Neural progenitor cell (in vitro differentiated cells): ENCODE measurements at places on chromosomes 7 and 10.

- H3K27me3 ChIP-seq = no peaks in the 10 kb centered on the region
- peaks cover 16% of the 10 kb centered on the region for H3K36me3 ChIP-seq
- DNase-seq = no peak
- no peak overlapping the region for H3K27ac ChIP-seq
- H3K4me3 ChIP-seq = no peak overlapping the region
- H3K4me1 ChIP-seq = no peaks in the 10 kb centered on the region
These were observed 68.5 kb downstream of the BTAF1 start for GRCh38 chr10:91992031-91992430.

- H3K4me1 ChIP-seq = peaks cover 4% of the 10 kb centered on the region
- no peak overlapping the region for H3K27ac ChIP-seq
- H3K36me3 ChIP-seq = no peaks in the 10 kb centered on the region
- no peak for DNase-seq
These were observed 1.1 kb downstream of the MRPS24 start for GRCh38 chr7:43868181-43868580.

GRCh38 chr10:68987611-68988010, 992 bp upstream of the KIFBP start:
- DNase-seq = no peak
- H3K36me3 ChIP-seq = no peaks in the 10 kb centered on the region
- no peak overlapping the region for H3K4me3 ChIP-seq
- no peaks in the 10 kb centered on the region for H3K27me3 ChIP-seq

DNA sequence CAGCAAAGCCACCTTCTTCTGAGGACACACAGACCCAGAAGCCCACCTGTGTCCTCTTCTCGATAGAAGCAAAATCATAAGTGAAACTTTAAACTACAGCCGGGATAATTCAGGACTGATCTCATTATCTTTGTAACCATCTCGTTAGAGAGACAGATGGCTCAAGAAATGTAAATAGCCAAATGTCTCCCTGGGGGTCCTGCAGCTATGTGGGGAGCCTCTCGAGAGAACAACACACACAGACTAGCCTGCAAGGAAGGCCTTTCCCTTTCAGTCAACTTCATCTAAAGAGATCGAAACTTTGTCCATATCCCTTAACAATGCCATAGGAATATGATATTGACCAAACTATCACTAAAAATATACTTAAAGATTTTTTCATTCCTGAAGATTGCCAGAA, 93.5 kb downstream of the VWC2 start:
- DNase-seq = no peak
- H3K27me3 ChIP-seq = no peaks in the 10 kb centered on the region
- peaks cover 9% of the 10 kb centered on the region for H3K4me1 ChIP-seq
- no peak overlapping the region for H3K27ac ChIP-seq

DNA sequence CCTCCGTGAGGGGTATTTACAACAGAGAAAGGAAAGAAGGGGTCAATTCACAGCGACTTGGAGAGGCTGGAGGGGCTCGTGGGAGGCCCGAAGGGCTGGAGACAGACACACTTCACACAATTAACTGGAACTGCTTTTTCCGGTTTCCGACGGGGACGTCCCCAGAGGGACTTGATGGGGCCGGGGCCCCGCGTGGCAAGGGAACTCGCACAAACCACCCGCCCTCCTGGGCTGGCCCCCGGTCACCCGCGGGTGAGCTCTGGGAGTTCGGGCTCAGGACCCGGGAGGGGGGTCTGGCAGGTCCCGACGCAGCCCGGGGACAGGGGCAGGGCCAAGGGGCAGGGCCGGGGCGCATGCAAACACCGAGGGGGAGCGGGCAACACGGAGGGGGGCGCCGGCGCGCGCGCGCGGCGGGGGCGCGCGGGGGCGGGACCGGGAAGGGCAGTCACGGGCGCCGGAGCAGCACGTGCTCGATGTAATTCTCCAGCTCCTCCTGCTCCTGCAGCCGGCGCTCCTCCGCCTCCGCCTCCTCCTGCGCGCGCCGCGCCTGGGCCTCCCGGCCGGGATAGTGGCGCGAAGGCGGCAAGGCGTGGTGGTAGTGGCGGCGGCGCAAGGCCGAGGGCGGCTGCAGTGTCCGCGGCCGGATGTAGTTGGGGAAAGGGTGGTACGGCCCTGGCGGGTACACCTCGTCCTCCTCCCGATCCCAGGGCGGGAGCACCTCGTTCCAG, 2.7 kb downstream of the VGF start:
- H3K36me3 ChIP-seq = no peaks in the 10 kb centered on the region
- H3K27ac ChIP-seq = no peak overlapping the region
- H3K4me1 ChIP-seq = peaks cover 40% of the 10 kb centered on the region
- H3K4me3 ChIP-seq = peak overlapping the region; percentile 51
- DNase-seq = peak; percentile 84
- H3K27me3 ChIP-seq = peaks cover 70% of the 10 kb centered on the region

DNA sequence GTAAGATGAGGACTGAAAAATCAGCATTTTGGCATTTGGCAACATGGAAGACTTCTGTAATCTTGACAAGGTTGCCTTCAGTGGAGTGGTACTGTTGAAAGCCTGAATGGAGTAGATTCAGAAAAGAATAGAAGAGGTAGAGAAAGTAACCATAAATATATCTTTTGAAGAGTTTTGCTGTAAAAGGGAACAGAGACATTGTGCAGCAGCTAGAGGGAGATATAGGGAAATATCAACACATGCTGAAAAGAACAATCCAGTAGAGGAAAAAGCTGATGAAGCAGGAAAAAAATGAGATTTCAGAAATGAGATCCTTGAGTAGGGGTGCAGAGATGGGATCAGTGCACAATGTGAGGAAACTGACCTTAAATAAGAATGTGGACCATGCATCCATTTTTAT, 60.0 kb downstream of the RAPGEF5 start:
- H3K27ac ChIP-seq = no peak overlapping the region
- H3K4me1 ChIP-seq = peaks cover 12% of the 10 kb centered on the region
- no peaks in the 10 kb centered on the region for H3K27me3 ChIP-seq
- no peaks in the 10 kb centered on the region for H3K36me3 ChIP-seq

DNA sequence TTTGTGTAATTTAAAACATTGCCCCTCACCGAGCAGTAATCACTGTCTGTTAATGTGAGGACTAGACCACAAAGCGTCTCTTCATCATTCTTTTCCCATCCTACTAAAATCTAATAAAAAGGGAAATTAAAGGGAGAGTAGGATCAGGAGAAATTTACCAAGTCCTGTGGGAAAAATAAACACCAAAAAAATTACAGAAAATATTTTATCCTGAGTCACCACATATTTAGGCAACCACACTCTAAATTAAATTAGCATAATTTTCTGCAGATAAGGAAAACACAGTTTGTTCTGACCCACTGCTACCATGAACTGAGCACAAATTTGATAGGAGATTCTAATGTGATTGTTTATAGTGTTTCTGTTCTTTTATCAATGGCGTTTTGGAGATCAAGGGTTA, 49.3 kb downstream of the CCDC6 start:
- H3K4me1 ChIP-seq = peaks cover 20% of the 10 kb centered on the region
- H3K4me3 ChIP-seq = no peak overlapping the region
- H3K36me3 ChIP-seq = no peaks in the 10 kb centered on the region
- DNase-seq = no peak
- H3K27me3 ChIP-seq = no peaks in the 10 kb centered on the region

GRCh38 chr7:108589874-108590273, 20.2 kb downstream of the DNAJB9 start:
- H3K4me1 ChIP-seq = peaks cover 18% of the 10 kb centered on the region
- H3K27ac ChIP-seq = no peak overlapping the region
- no peak overlapping the region for H3K4me3 ChIP-seq
- no peaks in the 10 kb centered on the region for H3K36me3 ChIP-seq

GRCh38 chr10:75407713-75408508, 6.3 kb upstream of the ZNF503 start:
- H3K36me3 ChIP-seq = no peaks in the 10 kb centered on the region
- H3K27me3 ChIP-seq = peaks cover 95% of the 10 kb centered on the region

- peak; percentile 76 for DNase-seq
- no peak overlapping the region for H3K4me3 ChIP-seq
- no peaks in the 10 kb centered on the region for H3K36me3 ChIP-seq
- H3K4me1 ChIP-seq = peaks cover 6% of the 10 kb centered on the region
- H3K27ac ChIP-seq = no peak overlapping the region
- H3K27me3 ChIP-seq = no peaks in the 10 kb centered on the region
These were observed 189.8 kb upstream of the IMMP2L start for GRCh38 chr7:111752022-111752582.

DNA sequence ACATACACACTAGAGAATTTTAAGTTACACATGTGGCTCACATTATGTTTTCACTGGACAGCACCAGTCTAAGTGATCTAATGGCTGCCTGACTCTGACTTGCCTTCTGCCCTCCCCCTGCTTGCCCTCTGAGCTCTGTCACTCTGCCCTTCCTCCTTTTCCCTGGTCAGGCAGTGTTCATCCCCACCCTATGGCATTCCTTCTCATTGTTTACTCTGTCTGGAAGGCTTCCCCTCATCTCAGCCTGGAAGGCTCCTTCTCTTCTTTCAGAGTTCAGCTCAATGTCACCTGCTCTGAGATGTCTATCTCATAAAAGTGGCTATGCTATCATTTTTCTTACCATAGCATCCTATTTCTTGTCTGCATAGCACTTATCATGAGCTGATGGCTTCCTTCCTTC, 305.7 kb downstream of the BMPER start:
- H3K27ac ChIP-seq = no peak overlapping the region
- no peak for DNase-seq
- H3K27me3 ChIP-seq = no peaks in the 10 kb centered on the region
- H3K4me3 ChIP-seq = no peak overlapping the region
- no peaks in the 10 kb centered on the region for H3K36me3 ChIP-seq
- H3K4me1 ChIP-seq = peaks cover 5% of the 10 kb centered on the region

DNA sequence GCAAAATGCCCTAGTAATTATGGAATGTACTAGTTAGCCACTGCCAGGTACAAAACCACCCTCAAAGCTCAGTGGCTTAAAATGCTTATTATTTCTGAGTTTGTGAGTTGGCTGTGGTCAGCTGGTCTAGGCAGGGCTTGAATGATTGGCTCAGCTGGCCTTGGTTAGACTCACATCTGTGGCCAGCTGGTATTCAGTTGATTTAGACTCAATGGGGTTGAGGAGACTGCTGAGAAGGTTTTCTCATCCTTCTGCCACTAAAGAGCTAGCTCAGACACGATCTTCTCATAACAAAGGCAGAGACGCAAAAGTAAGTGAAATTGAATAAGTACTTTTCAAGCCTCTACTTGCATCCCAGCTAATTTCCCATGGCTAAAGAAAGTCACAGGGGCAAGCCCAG, 57.1 kb upstream of the CYP2C18 start:
- H3K27ac ChIP-seq = no peak overlapping the region
- no peak overlapping the region for H3K4me3 ChIP-seq
- no peaks in the 10 kb centered on the region for H3K4me1 ChIP-seq
- no peak for DNase-seq
